ENCODE measurements at places on chromosomes 3 and 15. TPM values are rescaled to one million over a fixed set of nuclear protein-coding genes. Genes with fewer than 3 reads are reported as not detected.

Gene HRG
- not detected for total RNA-seq

Gene USP8
- 84.7 TPM for total RNA-seq

Gene GOLGA6B
- total RNA-seq = not detected

Gene PIERCE2
- total RNA-seq = 1.6 TPM

Gene PEX5L
- total RNA-seq = 3.3 TPM

Gene BMF
- 9.3 TPM for total RNA-seq

DNA sequence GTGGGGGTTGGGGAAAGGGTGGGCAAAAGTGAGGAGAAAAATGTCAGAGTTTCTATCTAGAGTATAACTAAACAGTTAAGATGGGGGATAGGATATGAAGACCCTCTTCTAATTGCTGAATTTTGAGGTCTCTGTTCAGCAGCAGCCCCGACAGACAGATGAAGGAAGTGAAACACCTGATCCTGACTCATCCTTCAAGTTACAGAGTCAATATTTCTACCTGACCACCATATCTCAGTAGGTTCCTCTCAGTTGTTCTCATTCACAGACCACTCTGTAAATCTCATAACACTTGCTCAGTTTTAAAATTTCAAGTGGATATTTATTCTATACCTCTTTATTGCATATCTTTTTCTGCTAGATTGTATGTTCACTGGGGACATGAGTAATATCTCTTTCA, 69.5 kb downstream of the CCDC54 start:
- H3K27me3 ChIP-seq = no peaks in the 10 kb centered on the region
- DNase-seq = no peak
- no peak overlapping the region for H3K27ac ChIP-seq
- H3K4me1 ChIP-seq = no peaks in the 10 kb centered on the region
- no peak overlapping the region for H3K4me3 ChIP-seq

GRCh38 chr3:9347081-9347480, 15.8 kb upstream of the THUMPD3 start:
- H3K27me3 ChIP-seq = no peaks in the 10 kb centered on the region
- H3K27ac ChIP-seq = no peak overlapping the region
- no peaks in the 10 kb centered on the region for H3K4me1 ChIP-seq
- DNase-seq = no peak
- no peak overlapping the region for H3K4me3 ChIP-seq

GRCh38 chr15:38564557-38565286, at the start of gene RASGRP1:
RASGRP1 (minus strand) TSS chr15:38564814; CDS start chr15:38564628, 186 bp downstream.
- H3K27ac ChIP-seq = peak within 1 kb of the TSS; percentile 29
- DNase-seq = peak; percentile 21
- no peaks in the 10 kb centered on the region for H3K36me3 ChIP-seq
- peak within 1 kb of the TSS; percentile 69 for H3K4me3 ChIP-seq
- H3K4me1 ChIP-seq = no peaks in the 10 kb centered on the region

GRCh38 chr3:128343287-128344051, 123.2 kb downstream of the DNAJB8 start:
- H3K4me3 ChIP-seq = no peak overlapping the region
- H3K27me3 ChIP-seq = no peaks in the 10 kb centered on the region
- H3K4me1 ChIP-seq = no peaks in the 10 kb centered on the region
- peak; percentile 35 for DNase-seq

DNA sequence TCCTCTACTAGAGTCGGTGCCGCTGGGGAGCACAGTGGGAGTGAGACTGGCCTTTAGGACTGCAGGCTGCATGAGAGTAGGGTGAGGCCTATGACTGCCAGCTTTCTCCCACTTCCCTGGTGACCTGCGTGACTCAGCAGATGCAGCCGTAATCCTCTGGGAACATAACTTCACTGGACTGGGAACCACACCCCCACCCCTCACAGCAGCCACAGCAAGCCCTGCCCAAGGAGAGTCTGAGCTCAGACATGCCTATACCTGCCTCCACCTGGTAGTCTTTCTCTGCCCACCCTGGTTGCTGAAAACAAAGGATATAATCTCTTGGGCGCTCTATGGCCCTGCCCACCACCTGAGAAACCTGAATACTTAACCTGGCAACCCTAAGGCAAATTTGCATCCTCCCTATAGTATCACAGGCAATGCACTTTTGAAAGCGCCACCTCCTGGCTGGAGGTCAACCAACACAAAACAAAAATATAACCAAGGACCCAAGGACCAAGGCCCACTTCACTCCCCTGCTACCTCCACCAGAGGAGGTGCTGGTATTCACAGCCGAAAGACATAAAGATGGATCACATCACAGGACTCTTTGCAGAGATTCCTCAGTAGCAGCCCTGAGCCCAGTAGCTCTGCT, 308.9 kb downstream of the CTNNB1 start:
- no peaks in the 10 kb centered on the region for H3K4me1 ChIP-seq
- H3K36me3 ChIP-seq = no peaks in the 10 kb centered on the region
- H3K27ac ChIP-seq = no peak overlapping the region
- no peak overlapping the region for H3K4me3 ChIP-seq
- DNase-seq = no peak
- H3K27me3 ChIP-seq = no peaks in the 10 kb centered on the region

DNA sequence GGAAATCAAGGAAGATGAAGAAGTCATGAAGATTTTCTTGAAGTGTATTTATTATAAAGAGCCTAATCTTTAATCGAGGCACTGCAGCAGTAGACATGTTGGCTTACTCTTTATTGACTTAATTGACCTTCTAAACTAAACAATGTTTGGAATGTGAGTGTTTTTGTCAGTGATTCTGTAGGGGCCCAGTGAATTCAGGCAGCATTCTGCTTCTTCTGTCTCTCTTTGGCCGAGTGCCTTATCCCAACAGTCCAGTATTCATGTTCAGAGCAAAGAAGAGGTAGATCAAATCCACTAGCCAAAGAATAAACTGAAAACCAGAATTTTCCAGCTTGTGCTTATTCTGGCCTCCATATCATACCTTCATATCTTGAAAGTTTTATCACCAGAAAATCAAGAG, 55.7 kb downstream of the RLBP1 start:
- H3K4me3 ChIP-seq = no peak overlapping the region

- H3K4me3 ChIP-seq = no peak overlapping the region
- H3K4me1 ChIP-seq = no peaks in the 10 kb centered on the region
- H3K27me3 ChIP-seq = no peaks in the 10 kb centered on the region
- no peak for DNase-seq
- H3K27ac ChIP-seq = no peak overlapping the region
Observed at GRCh38 chr15:70528270-70528706, 235.1 kb downstream of the UACA start.

GRCh38 chr15:85031086-85031943, 49.7 kb downstream of the PDE8A start:
- no peak overlapping the region for H3K27ac ChIP-seq
- no peaks in the 10 kb centered on the region for H3K4me1 ChIP-seq
- no peak for DNase-seq
- H3K4me3 ChIP-seq = no peak overlapping the region

- no peaks in the 10 kb centered on the region for H3K36me3 ChIP-seq
- no peak overlapping the region for H3K4me3 ChIP-seq
- H3K27ac ChIP-seq = no peak overlapping the region
- DNase-seq = no peak
- H3K4me1 ChIP-seq = no peaks in the 10 kb centered on the region
Observed at GRCh38 chr15:62320259-62320658, 155.2 kb upstream of the C2CD4B start.

DNA sequence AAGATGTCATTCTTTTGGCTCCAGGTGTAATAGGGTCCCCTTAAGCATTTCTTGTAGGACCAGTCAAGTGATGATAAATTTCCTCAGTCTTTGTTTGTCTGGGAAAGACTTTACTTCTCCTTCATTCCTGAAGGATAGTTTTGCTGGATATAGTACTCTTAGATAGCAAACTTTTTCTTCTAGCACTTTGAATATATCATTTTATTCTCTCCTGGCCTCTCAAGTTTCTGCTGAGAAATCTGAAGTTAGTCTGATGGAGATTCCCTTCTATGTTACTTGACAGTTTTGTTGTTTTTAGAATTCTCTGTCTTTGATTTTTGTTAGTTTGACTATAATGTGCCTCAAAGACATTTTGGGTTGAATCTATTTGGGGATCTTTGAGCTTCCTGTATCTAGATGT, 181.2 kb upstream of the HES1 start:
- no peak overlapping the region for H3K4me3 ChIP-seq
- no peaks in the 10 kb centered on the region for H3K36me3 ChIP-seq
- no peaks in the 10 kb centered on the region for H3K4me1 ChIP-seq

DNA sequence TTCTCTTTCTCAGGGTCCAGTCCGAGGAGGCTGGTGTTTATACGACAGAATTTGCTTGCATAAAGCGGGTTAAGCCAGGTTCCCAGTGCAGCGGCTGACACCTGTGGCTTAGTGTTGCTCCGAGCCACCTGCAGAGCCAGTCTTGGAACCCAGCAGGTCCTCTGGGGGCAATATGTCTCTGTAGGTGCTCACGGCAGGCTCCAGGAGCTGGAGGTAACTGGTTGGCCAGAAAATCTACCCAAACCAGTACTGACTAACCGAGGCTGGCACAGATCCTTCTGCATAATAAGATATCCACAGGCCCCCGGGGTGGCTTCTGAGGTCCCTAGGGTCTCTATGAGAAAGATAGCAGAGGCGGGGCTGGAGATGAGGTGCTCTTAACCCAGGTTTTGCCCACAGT, 3.2 kb downstream of the MGLL start:
- no peaks in the 10 kb centered on the region for H3K27me3 ChIP-seq
- no peaks in the 10 kb centered on the region for H3K36me3 ChIP-seq
- no peak for DNase-seq
- peaks cover 28% of the 10 kb centered on the region for H3K4me1 ChIP-seq

- H3K27ac ChIP-seq = no peak overlapping the region
- H3K4me1 ChIP-seq = no peaks in the 10 kb centered on the region
- DNase-seq = no peak
- H3K36me3 ChIP-seq = no peaks in the 10 kb centered on the region
- no peak overlapping the region for H3K4me3 ChIP-seq
Observed at GRCh38 chr3:144055604-144056003, 84.0 kb downstream of the DIPK2A start.

DNA sequence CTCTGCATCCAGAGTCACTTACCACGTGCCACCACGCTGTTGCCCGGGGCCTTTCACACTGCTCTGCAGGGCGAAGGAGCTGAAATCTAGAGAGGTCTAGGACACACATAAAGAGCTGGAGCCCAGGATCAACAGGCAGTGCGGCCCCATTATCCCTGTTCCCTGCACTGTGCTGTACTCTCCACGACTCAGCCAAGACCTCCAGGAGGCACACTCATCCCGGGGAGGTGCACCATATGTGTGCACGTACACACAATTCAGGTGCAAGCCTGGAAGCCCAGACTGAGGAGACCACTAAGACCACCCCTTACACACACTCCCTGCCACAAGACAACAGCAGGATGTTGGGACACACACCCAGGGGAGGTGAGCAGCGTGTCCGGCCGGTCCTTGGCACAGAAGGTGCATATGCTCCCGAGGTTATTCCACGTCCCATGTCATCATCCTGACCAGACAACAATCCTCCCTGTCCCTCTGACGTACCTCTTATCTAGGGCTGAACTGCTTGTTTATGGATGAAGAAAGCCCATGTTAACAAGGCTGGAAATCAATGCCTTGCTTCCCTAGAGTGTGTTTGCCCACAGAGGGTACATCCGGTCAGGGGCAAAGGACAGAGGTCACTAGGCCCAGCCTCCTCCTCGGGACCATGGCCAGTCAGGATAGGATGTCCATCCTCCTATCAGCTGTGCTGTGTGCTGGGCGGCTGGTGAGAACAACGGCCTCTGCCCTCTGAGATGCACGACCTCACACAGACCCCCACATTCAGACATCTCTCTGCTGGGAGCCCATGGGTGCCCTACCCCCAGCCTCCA, 16.1 kb downstream of the KLF15 start:
- H3K4me1 ChIP-seq = no peaks in the 10 kb centered on the region
- peak; percentile 33 for DNase-seq
- H3K27me3 ChIP-seq = no peaks in the 10 kb centered on the region
- H3K27ac ChIP-seq = no peak overlapping the region
- H3K36me3 ChIP-seq = no peaks in the 10 kb centered on the region
- H3K4me3 ChIP-seq = no peak overlapping the region

GRCh38 chr3:31705736-31706135, 173.0 kb downstream of the STT3B start:
- no peak for DNase-seq
- peaks cover 4% of the 10 kb centered on the region for H3K4me1 ChIP-seq
- no peak overlapping the region for H3K27ac ChIP-seq
- H3K4me3 ChIP-seq = no peak overlapping the region

DNA sequence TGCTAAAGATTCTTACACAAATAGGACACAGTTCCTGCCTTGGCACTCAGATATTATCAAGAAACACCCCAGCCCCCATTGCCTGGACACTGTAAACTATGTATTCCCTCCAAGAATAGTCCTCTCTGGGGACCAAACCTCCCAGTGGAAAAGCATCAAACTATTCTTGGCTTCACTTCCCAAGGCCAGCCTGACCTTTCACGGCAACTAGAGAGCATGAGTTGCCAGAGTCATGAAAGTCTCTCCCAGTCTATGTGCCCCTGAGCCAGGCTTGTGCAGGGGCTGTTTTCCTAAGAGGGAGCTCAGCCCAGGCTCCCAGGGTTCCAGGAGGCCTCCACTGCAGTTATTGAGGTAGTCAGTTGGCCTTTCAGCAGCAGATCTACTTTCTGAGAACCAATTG, 251.9 kb upstream of the TGFBR2 start:
- H3K27me3 ChIP-seq = no peaks in the 10 kb centered on the region
- no peaks in the 10 kb centered on the region for H3K36me3 ChIP-seq
- no peaks in the 10 kb centered on the region for H3K4me1 ChIP-seq
- H3K27ac ChIP-seq = no peak overlapping the region

DNA sequence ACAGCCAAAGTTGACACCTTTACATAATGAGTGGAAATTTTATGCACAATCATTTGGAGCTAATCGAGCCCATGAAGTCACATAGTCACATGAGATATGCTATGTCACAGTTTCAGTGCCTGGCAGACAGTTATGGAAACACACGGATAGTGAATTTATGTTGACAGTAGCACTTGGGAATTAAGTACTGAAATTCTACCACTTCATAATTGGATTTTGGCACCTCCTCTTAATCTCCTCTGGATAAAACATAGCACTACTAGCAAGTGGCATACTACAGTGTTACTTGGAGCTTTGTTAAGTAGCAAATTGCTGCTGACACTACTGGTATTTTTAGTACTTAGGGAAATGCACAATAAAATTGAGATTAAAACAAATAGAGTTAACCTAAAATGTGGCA, 1679.4 kb downstream of the OTOL1 start:
- H3K4me1 ChIP-seq = no peaks in the 10 kb centered on the region
- H3K36me3 ChIP-seq = no peaks in the 10 kb centered on the region
- no peaks in the 10 kb centered on the region for H3K27me3 ChIP-seq
- no peak for DNase-seq
- H3K4me3 ChIP-seq = no peak overlapping the region

GRCh38 chr15:33636958-33637357, 326.2 kb downstream of the RYR3 start:
- no peak overlapping the region for H3K4me3 ChIP-seq
- no peaks in the 10 kb centered on the region for H3K4me1 ChIP-seq
- H3K27me3 ChIP-seq = no peaks in the 10 kb centered on the region
- H3K36me3 ChIP-seq = no peaks in the 10 kb centered on the region

Data from breast epithelium (tissue), 4 donors.